ENCODE measurements at places on chromosomes 2 and 18.

DNA sequence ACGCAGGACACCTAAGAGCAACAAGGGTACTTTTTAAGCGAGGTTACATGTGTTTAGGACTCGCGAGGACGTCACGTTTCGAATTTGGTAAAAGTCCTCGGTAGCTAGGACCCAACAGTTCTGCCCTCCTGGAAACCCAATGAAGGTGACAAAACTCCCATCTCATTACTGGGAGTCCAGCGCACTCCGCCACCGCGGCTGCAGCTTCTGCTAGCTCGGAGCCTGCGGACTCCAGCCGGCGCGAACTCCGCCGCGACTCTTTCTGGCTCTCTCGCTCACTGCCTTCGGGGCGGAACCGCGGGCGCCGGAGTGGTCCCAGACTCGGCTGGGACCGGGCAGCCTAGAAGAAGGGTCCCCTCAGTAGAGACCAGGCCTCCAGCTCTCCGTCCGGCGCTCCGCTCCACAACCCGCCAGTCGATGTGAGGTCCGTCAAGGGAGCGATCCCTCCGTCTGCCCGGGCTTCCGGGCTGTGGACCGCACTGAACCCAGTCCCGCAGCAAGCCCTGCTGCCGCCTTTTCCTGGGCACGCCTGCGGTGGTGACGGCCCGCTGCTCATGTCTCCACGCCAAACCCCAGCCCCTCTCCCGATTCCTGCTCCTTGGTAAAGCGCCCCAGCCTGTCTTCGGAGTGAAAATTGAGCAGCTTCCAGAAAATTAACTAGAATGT, 3.0 kb upstream of the OSR1 start:
- DNase-seq: no peak
- H3K27me3 ChIP-seq: peaks cover 94% of the 10 kb centered on the region
- peaks cover 37% of the 10 kb centered on the region for H3K4me1 ChIP-seq
- H3K36me3 ChIP-seq: no peaks in the 10 kb centered on the region
- no peak overlapping the region for H3K27ac ChIP-seq

DNA sequence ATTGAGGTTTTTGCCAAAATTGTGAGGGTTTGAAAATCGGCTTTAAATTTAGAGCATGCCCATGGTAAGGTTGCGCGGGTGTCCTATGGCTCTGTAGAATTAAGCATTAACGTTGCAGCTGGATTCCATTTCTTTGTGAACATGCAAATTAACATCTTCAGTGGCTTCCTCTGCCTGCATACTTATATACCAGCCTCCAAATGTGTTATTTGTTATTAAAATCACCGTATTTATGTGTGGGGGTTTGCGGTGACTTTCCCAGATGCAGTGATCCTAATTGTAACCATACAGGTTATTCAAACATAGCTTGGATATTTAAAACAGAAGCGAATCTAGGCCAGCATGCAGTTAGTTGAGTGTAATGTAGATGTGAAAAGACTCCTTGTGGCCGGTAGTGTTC, 80.2 kb downstream of the TGOLN2 start:
- no peaks in the 10 kb centered on the region for H3K4me1 ChIP-seq
- no peak overlapping the region for H3K27ac ChIP-seq
- H3K27me3 ChIP-seq: peaks cover 9% of the 10 kb centered on the region
- no peak for DNase-seq
- no peak overlapping the region for H3K4me3 ChIP-seq

DNA sequence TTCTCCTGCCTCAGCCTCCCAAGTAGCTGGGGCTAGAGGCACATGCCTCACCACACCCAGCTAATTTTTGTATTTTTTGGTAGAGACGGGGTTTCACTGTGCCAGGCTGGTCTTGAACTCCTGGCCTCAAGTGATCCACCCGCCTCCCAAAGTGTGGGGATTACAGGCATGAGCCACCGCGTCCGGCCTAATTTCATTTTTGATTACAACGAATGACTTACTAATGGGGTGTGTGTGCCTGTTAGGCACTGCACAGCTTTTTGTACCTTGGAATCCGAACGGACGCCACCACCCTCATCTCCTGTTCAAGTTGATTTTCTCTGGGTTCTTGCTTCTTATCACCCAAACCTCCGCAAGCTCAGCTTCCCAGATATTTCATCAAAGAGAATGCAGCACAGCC, 17.2 kb downstream of the PTMA start:
- no peaks in the 10 kb centered on the region for H3K4me1 ChIP-seq
- no peak overlapping the region for H3K27ac ChIP-seq
- no peaks in the 10 kb centered on the region for H3K27me3 ChIP-seq
- peaks cover 3% of the 10 kb centered on the region for H3K36me3 ChIP-seq
- no peak overlapping the region for H3K4me3 ChIP-seq

DNA sequence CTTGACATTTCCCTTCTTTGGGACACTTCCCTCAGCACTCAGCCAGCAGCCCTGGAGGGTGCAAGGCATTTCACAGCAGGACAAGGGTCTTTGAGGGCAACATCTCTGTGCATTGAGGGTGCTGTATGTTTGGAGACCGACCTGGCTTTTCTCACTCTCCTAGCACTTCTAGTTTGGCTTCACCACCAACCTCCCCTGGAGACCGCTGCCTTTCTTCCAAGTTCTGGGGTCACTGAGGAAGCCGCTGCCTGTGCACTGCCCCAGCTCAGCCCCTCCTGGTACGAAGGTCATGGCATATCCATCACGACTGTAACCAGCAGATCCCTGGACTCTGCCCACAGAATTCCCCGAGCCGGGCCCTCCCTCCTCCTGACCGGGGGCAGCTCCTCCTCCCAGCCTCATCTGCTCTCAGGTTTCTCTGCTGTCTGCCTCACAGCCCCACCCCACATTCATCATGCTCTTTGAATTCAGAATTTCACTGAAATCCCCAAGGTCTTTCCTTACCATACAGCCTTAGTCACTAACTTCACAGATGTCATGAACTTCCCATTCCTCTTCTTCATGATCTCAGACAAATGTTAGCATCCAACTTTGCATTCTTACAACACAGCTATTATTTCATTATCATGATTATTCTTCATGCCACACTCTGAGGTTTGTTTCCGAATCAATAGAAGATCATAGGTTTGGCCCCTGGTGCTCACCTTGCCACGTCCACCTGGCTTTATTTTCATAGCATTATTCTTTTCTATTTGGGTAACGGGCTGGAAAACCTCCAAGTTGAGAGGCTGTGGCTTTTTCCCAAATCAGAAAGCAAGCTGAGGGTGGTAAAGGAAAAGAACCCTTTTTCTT, 113.0 kb upstream of the COPS8 start:
- H3K4me3 ChIP-seq: no peak overlapping the region
- peaks cover 23% of the 10 kb centered on the region for H3K4me1 ChIP-seq
- peaks cover 3% of the 10 kb centered on the region for H3K27me3 ChIP-seq
- no peak for DNase-seq
- H3K27ac ChIP-seq: no peak overlapping the region

DNA sequence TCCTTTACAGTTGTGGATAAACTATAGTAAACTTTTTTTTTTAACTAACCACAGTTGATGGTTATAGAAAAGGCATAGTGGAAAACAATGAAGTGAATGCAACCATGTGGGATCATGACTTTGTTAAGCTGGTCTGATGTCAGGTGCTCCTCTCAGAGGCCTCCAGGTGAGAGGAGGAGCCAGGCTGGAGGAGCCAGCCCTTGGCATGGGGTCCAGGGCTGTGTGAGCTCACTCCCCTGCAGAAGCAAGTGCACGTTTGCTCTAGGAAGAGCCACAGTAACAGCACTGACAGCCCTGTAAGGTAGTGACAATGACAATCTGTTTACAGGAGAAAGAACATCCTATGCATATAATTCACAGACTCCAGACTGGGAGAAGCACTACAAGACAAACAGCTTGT, 5.7 kb downstream of the PPP1R7 start:
- no peaks in the 10 kb centered on the region for H3K27me3 ChIP-seq
- peaks cover 37% of the 10 kb centered on the region for H3K4me1 ChIP-seq
- no peak overlapping the region for H3K4me3 ChIP-seq
- H3K27ac ChIP-seq: no peak overlapping the region
- H3K36me3 ChIP-seq: peaks cover 32% of the 10 kb centered on the region

Measured in activated T-helper 1 cell treated with anti-CD3 and anti-CD28 coated beads, Interleukin-12 subunit alpha, Interleukin-12 subunit beta, Interleukin-2, Interleukin-4 antibody, amounts not matched to agents 30 ng/mL and 10 ng/mL and 1 ng/mL, durations not matched to agents 14 hours and 24 hours and 36 hours (primary cell).